ENCODE measurements at places on chromosomes 2 and 18.
A peak's percentile ranks its signal among the peaks of the same experiment; 100 is the strongest.

DNA sequence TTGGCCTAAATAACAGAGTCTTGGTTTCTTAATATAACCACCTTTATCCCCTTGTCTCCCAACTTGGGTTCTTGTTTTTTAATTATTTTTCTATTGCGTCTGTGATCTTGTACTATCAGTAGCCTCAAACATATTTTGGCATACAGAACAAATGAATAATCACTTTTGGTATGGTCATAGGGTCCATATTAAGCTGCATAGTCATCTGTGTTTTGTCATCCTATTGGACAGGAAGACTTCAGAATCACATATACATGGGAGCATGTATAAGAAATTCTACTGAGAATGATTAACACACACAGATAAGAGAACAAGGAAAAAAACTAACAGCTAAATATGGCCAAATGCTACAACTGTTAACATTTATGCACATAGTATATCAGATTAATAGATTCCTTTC lies 126.0 kb downstream of the MEP1B start:
- DNase-seq, result peak; percentile 22

DNA sequence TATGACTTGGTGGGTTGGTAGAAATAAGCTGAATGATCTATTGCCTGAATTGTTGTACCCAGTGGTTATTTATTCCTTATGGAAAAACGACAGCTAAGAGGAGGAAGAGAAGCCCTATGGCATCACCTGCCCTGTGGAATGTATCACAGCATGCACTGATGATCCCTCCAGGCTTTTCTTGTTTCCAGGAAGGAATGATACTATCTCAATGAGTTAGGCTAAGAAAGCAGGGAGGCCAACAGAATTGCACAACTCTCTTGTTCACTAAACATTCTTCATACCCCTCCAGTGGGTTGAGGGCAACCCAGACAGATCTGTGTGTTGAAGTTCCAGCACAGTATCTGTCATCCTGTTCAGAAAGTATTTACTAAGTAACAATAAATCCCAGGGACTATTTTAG lies 1001.7 kb upstream of the GYPC start:
- no peak for DNase-seq

DNA sequence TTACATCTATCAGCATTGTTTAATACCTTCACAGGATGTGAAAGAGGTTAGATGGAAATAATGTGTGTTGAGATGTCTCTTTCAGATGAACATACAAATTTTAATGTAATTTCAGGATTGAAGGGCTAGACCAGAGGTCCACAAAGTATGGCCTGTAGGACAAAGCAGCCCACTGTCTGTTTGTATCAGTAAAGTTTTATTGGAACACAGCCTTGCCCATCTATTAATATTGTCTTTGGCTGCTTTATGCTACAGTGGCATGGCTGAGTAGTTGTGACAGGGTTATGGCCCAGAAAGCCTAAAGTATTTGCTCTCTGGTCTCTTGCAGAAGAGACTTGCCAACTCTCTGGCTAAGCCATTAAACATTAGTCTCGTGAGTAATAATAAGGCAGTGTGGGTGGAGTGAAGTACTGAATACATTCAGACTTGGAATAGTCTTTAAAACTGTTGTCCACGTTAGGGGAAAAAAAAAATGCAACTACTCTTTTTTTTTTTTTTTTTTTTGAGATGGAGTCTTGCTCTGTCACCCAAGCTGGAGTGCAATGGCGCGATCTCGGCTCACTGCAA lies 74.5 kb upstream of the NOSTRIN start:
- DNase-seq, result no peak

GRCh38 chr2:156192468-156192867 lies 140.1 kb downstream of the NR4A2 start:
- DNase-seq, result no peak

DNA sequence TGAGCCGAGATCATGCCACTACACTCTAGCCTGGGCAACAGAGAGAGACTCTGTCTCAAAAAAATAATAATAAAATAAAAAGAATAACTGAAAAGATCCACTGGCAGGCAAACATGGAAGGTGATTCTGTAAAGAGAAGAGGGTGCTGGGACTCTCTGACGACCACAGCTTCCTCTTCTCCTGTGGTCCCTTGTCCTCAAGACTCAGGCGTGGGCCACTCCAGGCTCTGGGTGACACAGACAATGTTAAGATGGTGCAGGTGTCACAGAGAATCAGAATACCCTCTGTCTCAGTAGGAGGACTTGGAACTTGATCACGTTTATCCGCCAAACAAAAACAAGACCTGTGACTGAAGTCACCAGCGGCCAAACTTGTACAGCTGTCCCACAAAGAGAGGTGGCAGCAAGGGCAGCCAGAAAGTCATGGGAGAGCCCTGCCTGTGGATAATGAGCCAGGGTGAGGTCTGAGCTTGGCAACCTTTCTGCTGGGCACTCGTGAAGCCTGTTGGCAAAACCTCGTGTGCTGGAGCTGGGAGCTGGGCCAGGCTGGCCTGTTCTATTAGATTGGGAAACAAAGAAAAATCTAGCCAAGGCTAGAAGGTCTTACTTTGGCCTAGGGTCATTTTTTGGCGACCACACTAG lies 76.4 kb upstream of the ITGA6 start:
- DNase-seq, result no peak

- DNase-seq, result no peak
These were observed 125.6 kb upstream of the CELF4 start for GRCh38 chr18:37691162-37691561.

- no peak for DNase-seq
These were observed 394.5 kb upstream of the CHAC2 start for GRCh38 chr2:53373126-53373525.

GRCh38 chr2:33680644-33681363 lies 81.7 kb upstream of the FAM98A start:
- DNase-seq, result no peak

GRCh38 chr2:144507441-144508171 lies 12.3 kb downstream of the ZEB2 start:
- no peak for DNase-seq

DNA sequence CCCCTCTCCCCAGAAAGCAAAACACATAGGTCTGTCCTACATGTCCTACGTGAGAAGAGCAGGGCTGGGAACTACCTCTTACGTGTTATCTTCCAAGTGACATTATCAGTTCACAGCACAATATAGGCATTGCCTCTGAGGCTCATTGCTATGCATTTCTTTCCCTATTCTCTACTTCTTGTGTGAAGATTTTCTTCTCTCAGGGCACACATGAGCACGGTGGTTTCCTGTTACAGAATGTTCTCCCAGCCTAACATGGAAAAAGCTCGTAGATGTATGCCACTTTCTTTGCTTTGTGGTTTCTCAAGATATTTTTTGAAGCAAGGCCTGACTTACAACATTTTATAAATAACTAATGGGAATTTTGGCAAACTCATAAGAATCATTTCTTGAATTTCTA lies 19.4 kb upstream of the DSC3 start:
- DNase-seq, result no peak

- no peak for DNase-seq
These were observed 396.7 kb upstream of the RGPD4 start for GRCh38 chr2:107430006-107430405.

DNA sequence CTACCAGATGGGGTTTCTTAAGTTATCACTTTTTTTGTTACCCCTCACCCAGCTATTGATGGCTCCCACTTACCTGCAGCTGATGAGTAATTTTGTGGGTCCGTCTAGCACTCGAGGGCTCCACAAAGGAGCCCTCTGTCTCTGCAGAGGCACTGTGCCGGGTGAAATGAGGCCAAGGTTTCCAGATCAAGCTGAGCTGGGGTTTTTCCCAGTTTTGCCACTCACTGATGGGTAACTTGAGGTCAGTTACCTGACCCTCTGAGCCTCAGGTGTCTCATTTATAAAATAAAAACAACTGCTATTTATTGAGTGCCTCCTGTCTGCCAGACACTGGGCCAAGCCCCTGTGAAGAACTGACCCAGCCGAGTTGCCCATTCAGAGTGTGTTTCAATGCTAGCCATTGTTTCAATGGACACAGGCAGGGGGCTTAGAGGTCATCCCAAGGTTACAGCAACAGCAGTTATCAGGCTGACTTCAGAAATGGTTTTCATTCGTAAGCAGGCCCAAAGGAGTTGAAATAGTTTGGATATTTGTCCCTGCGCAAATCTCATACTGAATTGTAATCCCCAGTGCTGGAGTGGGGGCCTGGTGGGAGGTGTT lies 192.9 kb downstream of the NCK2 start:
- DNase-seq, result no peak

DNA sequence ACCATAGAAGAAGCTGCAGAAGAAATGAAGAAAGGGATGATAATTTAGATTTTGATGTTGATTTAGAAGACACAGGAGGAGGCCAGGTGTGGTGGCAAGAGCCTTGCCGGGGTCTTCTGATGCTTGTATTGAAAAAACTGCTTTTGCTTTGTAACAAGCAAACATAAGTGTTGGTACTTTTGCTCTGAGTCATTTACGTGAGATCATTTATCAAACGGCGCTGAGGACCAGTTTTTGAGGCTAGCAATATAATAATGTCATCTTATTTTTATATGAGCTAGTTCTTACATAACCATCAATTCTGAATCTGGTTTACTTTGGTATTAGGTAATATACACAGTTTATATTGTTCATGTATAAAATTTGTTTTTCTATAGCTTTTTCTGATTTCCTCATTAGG lies 30.6 kb downstream of the SPTBN1 start:
- no peak for DNase-seq

DNA sequence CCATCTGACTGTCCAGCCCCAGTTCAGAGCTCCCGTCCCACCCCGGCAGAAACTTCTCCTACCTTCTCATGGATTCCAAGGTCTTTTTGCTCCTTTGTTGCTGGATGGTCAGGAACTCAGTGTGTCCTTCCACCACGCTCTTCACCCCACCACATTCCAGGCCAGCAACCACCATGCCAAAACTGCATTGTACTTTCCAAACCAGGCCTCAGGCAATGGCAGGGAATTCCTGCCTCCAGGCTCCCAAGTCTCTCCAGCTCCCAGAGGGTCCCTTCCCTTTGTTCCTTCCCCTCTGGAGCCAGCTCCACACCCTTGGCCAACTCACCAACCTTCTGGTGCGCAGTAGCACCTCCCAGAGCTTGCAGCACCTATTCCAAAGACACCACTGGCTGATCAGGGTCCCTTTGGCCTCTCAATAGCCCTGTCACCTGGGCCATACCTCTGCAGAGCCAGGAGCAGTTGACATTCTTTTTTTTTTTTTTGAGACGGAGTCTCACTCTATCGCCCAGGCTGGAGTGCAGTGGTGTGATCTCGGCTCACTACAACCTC lies 8.1 kb downstream of the CHMP1B start:
- DNase-seq, result no peak

- DNase-seq, result no peak
These were observed 112.5 kb downstream of the VIT start for GRCh38 chr2:36809069-36809445.

GRCh38 chr18:62189208-62189607 lies 2.2 kb downstream of the RELCH start:
- no peak for DNase-seq
